Stimulated activated naive CD4-positive, alpha-beta T cell treated with Interleukin-2 at 50 U/mL for 16 hours (primary cell): ENCODE measurements at places on chromosomes 16 and 17.

GRCh38 chr16:58885528-58886170, 151.5 kb upstream of the GOT2 start:
- DNase-seq, result no peak

- no peak for DNase-seq
Observed at GRCh38 chr17:55089256-55089655, 120.7 kb downstream of the STXBP4 start.

GRCh38 chr16:85554889-85555718, 58.0 kb upstream of the GSE1 start:
- peak; percentile 70 for DNase-seq

DNA sequence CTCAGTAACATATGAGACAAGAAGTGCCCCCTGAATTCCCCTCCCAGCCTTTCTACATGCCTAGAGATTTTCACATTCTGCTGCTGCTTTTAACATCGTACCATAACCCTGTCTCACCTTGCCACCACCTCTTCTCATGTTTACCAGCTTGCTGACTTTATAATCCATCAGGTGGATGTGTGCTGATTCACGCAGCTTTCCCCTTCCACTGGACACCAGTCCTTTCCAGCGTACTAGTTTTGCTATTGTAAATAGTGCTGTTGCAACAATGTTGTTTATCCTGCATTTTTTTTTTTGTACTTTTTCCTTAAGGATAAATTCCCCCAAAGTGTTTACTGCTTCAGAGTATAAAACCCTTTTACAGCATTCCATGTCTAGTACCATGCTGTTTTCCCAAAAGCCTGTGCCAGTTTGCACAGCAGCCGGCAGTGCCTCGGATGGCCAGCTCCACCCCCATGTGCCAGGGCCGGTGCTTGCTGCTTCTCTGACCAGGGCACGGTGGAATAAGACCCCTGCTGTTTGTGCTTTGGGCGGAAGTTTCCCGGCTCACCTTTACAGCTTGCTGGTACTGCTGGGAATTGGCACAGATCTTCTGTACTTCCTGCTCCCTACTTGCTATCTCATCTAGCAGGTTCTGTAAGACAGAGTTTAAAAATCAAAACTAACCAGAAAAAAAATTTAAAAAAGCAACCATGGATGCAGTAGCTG, 41.3 kb downstream of the UBN1 start:
- no peak for DNase-seq

- no peak for DNase-seq
Observed at GRCh38 chr17:60148373-60148772, 1.4 kb upstream of the CA4 start.

DNA sequence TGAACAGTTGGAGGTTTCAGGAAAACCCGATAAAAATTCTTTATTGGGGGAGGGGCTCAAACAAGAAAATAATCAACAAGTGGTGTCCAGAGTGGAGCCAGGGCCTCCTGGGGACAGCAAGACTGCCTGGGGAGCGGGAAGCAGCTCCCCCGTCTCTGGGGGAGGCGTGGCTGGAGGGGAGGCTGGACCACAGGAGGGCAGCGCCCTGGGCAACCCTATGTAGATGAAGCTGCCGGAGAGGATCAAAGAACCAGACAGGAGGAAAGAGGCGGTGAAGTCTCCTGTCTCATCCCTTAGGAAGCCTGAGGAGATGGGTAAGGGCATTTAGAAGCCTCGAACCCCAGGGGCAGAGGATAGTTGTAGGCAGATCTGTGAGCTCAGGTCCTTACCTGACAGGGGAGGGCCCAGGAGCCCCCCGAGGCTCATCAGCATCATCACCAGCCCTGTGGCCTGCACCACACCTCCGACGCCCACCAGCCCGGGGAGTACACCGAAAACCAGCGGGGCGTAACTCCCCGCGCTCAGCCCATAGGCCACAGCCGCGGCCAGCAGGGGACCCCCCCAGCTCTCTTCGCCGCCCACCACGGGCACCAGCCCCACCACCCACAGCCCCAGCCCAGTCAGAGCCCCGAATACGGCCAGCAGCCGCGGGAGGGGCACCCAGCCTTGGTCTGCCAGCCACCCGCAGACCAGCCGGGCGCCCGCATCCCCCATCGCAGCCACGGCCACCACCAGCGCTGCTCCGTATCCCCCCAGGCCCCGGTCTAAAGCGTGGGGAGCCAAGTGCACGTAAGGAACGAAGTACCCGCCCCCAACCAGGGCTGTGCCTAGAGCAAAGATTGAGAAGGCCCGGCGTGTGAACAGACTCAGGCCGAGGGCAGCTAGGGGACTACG, 2.0 kb downstream of the SLC16A11 start:
- DNase-seq, result no peak

GRCh38 chr17:80497726-80498241, 21.4 kb upstream of the NPTX1 start:
- DNase-seq, result no peak

GRCh38 chr17:7982173-7982572, 20.2 kb upstream of the GUCY2D start:
- no peak for DNase-seq

DNA sequence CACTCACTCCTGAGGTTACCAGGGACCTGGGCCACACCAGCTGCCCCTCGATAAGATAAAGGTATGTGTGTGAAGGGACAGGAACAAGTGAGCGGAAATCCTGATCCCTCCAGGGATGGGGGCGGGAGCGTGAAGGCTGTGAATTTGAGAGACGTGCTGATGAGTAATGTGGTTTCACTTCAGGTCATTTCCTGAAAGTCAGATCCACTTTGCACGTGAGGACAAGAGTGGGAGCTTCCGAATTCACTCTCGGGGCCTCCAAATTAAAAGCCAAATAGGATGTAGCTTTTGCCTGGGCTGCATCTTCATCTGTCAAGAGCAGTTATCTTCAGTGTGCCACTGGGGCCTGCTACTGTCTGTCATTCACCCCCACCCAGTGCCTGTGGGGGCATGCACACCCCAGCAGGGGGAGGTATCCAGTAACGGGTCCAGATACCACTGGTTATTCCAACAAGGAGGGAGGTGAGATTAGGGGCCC, 87.4 kb upstream of the LHX1 start:
- DNase-seq, result peak; percentile 58

DNA sequence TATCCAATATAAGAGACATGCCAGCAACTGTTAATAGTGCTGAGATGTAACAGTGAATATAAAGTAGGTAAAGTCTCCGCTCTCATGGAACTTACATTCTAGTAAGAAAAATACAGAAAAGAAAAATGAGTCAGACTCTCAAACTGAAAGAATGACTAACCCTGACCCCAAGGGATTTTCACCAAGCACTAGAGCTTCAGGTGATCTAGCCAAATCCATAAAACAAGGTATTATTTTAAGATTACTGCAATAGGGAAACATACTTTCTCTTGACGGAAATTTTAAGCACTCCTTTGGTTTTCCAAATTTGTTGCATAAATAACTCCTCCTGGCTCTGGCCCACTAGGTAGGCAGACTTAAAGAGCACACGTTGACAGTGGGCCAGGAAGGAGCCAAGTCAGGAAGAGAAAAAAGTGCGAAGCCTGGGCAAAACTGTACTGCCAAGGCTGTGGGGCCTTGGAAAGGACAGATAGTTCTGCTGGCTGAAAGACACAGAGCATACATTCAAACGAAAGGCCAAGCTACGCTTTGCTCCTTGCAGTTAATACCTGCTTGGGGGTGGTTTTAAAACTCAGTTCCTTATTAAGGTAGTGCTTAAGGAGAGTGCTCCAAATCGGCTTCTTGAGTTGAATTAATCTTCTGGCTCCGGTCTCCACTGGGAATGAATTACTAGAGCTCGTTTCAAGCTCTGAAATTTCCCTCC, 1.4 kb downstream of the GOT2 start:
- DNase-seq, result no peak

GRCh38 chr16:76441391-76441790, 164.2 kb downstream of the CNTNAP4 start:
- DNase-seq, result no peak

- no peak for DNase-seq
Observed at GRCh38 chr17:2842464-2842863, 46.2 kb downstream of the RAP1GAP2 start.
